Immature natural killer cell (primary cell): ENCODE measurements at places on chromosomes 13 and 19. TPM values are rescaled to one million over a fixed set of nuclear protein-coding genes. Genes with fewer than 3 reads are reported as not detected.

GRCh38 chr19:17104679-17105078 is 29.1 kb downstream of the MYO9B start:
- DNase-seq = no peak
- H3K27me3 ChIP-seq = peaks cover 4% of the 10 kb centered on the region
- H3K4me1 ChIP-seq = peaks cover 58% of the 10 kb centered on the region
- peaks cover 14% of the 10 kb centered on the region for H3K36me3 ChIP-seq
- H3K4me3 ChIP-seq = no peak overlapping the region

The TMEM145 gene
- polyA plus RNA-seq = not detected

DNA sequence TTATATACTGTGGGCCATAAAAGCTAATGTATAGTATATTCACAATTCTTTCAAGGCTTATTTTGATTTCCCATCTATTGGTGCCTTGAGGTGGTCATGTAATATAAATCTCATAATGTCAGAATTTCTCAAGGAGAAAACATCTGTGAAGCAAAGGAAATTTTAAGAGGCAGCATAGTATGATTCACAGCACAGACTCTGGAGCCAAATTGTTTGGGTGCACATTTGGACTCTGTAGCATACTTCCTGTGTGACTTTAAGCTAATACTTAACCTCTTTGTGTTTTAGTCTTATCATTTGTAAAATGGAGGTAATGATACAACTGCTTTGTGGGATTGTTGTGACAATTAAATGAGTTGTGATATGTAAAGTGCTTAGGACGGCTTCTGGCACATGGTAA is 67.6 kb downstream of the PIBF1 start:
- H3K4me1 ChIP-seq = peaks cover 1% of the 10 kb centered on the region
- peaks cover 32% of the 10 kb centered on the region for H3K36me3 ChIP-seq
- H3K27me3 ChIP-seq = no peaks in the 10 kb centered on the region

GRCh38 chr13:54928071-54928470 is 1899.5 kb downstream of the OLFM4 start:
- no peak overlapping the region for H3K4me3 ChIP-seq
- H3K27me3 ChIP-seq = no peaks in the 10 kb centered on the region
- H3K4me1 ChIP-seq = no peaks in the 10 kb centered on the region
- no peak overlapping the region for H3K27ac ChIP-seq
- no peak for DNase-seq

- DNase-seq = no peak
- peaks cover 8% of the 10 kb centered on the region for H3K27me3 ChIP-seq
- no peaks in the 10 kb centered on the region for H3K36me3 ChIP-seq
- no peak overlapping the region for H3K27ac ChIP-seq
- no peak overlapping the region for H3K4me3 ChIP-seq
Observed at GRCh38 chr13:23159205-23159759, 21.5 kb upstream of the SGCG start.

The SYT5 gene
- 0.55 TPM for polyA plus RNA-seq

- no peaks in the 10 kb centered on the region for H3K36me3 ChIP-seq
- no peak for DNase-seq
- H3K27me3 ChIP-seq = peaks cover 4% of the 10 kb centered on the region
- H3K27ac ChIP-seq = no peak overlapping the region
- H3K4me1 ChIP-seq = peaks cover 9% of the 10 kb centered on the region
Observed at GRCh38 chr19:38964738-38965137, 10.8 kb downstream of the FBXO17 start.

- DNase-seq = no peak
- H3K36me3 ChIP-seq = no peaks in the 10 kb centered on the region
- peaks cover 27% of the 10 kb centered on the region for H3K27me3 ChIP-seq
- H3K4me3 ChIP-seq = no peak overlapping the region
Observed at GRCh38 chr19:47406711-47407416, 12.5 kb downstream of the MEIS3 start.

DNA sequence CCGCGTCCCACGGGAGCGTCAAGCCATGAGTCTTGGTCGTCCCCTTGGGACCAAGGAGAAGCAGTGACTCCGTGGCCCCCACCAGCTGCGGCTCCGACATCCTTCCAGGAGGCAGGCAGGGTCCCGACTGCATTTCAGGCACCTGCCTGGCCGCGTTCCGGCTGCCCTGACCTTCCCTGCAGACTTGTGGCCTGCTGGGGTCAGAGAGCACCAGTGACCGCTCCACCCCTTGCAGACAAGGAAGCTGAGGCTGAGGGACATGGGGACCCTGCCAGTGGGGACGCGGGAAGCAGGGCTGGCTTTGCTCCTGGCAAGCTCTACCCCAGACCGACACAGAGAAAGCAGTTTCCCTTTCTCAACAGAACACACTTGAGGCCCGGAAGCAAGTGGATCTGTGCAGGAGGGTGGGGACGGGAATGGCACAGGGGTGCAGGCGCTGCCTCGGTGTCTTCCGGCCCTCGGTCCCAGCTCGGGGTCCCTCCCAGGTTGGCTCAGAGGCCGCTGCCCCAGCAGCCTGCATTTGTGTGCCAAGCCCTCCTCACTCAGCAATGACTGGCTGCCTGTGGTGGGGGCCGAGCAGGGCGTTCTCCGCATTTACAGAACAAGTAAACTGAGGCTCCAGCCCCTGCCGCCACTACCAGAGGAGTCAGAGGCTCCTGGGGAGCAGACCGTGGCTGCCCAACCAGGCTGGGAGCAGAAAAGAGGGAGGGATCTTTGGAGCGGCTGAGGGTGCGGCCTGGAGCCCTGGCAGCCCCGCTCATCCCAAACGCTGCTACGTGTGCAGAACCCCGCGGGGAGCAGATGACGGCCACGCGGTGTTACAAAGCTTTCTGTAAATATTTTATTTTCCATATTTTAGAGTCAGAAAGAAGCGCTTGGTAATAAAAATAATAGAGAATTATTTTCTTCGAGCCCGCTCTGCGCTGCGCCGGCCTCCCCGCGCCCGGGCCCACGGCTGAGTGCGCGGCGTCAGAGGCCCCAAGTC is 43.9 kb downstream of the GAS6 start:
- no peak overlapping the region for H3K27ac ChIP-seq
- H3K27me3 ChIP-seq = peaks cover 8% of the 10 kb centered on the region
- no peaks in the 10 kb centered on the region for H3K36me3 ChIP-seq
- no peak overlapping the region for H3K4me3 ChIP-seq
- DNase-seq = no peak
- H3K4me1 ChIP-seq = peaks cover 17% of the 10 kb centered on the region

The RAB3A gene
- 1.1 TPM for polyA plus RNA-seq

DNA sequence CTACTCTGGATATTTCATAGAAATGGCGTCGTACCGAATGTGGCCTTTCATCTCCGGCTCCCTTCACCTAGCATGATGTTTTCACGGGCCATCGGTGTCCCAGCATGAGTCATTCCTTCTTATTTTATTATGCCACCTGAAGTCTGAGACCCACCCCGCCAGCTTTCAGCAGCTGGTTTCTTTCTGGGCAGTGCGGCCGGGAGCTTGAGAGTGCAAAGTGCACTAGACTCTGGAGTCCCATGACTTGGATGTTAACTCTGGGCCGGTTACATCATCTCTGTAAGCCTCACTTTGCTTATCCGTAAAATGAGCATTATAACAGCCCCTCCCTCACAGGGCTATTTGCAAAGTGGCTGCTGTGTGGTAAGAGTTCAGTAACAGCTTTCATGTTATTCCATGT is 5.8 kb upstream of the KMT5C start:
- no peak for DNase-seq
- no peaks in the 10 kb centered on the region for H3K36me3 ChIP-seq
- peaks cover 20% of the 10 kb centered on the region for H3K27me3 ChIP-seq
- no peak overlapping the region for H3K27ac ChIP-seq
- no peak overlapping the region for H3K4me3 ChIP-seq

DNA sequence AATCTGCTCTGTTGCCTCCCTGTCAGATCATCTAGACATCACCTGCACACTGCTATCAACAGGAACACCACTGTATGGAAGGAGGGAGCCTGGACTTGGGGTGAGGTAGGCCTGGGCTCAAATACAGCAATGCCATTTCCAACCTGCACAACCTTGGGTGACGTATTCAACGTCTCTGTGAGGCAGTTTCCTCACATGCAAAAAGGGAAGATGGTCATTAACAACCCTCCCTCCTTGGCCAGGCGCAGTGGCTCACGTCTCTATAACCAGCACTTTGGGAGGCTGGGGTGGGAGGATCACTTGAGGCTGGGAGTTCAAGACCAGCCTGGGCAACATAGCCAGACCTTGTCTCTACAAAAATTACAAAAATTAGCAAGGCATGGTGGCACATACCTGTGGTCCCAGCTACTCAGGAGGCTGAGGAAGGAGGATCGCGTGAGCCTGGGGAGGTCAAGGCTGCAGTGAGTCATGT is 13.1 kb downstream of the XRCC1 start:
- peak overlapping the region; percentile 77 for H3K4me3 ChIP-seq
- DNase-seq = no peak
- H3K36me3 ChIP-seq = peaks cover 6% of the 10 kb centered on the region
- peaks cover 4% of the 10 kb centered on the region for H3K27me3 ChIP-seq
- peak overlapping the region; percentile 96 for H3K27ac ChIP-seq

The ZNF71 gene
- polyA plus RNA-seq = 12.3 TPM

The FSD1 gene
- polyA plus RNA-seq = 10.1 TPM

DNA sequence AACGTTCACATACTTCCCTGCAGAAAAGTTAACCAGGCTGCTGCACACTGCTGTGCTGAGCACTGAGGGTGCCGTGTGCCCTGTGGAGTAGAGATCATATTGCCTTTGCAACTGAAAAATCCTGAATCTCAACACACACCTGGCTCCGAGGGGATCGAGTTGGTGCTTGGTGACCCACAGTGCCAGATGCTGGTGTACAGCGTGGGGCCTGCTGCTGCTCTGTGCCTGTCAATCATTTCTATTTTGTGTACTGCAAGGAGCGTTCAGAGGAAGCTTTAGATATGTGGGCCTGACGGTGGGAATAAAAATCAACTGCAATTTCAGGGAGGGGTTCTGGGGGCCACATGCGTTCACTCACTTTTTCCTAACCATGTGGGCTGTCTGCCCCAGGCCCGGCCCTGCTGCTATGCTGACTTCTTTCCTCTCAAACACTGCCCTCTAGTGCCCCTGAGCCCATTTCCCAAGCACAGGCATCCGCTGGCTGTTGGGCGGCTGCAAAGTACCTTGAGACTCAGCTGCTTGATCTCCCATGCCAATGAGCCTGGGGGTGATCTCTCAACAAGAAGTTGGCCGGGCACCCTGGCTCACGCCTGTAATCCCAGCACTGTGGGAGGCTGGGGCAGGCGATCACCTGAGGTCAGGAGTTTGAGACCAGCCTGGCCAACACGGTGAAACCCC is 9.7 kb upstream of the LENG8 start:
- H3K27ac ChIP-seq = no peak overlapping the region
- no peaks in the 10 kb centered on the region for H3K27me3 ChIP-seq
- peaks cover 8% of the 10 kb centered on the region for H3K36me3 ChIP-seq
- peaks cover 10% of the 10 kb centered on the region for H3K4me1 ChIP-seq
- no peak for DNase-seq

GRCh38 chr19:9065457-9066014 is 21.3 kb upstream of the OR1M1 start:
- DNase-seq = no peak
- H3K36me3 ChIP-seq = no peaks in the 10 kb centered on the region
- H3K4me3 ChIP-seq = no peak overlapping the region
- peaks cover 4% of the 10 kb centered on the region for H3K27me3 ChIP-seq

The SUPT20H gene
- 40.3 TPM for polyA plus RNA-seq

GRCh38 chr13:50127726-50128291 is 112.6 kb downstream of the KCNRG start:
- H3K4me1 ChIP-seq = peaks cover 53% of the 10 kb centered on the region
- no peak for DNase-seq
- peak overlapping the region; percentile 90 for H3K4me3 ChIP-seq
- H3K27me3 ChIP-seq = peaks cover 63% of the 10 kb centered on the region
- H3K27ac ChIP-seq = peak overlapping the region; percentile 92
- no peaks in the 10 kb centered on the region for H3K36me3 ChIP-seq

The ZNF570 gene
- 3.7 TPM for polyA plus RNA-seq

The TBXA2R gene
- polyA plus RNA-seq = 3.1 TPM
